ENCODE measurements at places on chromosomes 3 and 15.

GRCh38 chr3:158802409-158803268, 785 bp downstream of the MFSD1 start:
- no peak for DNase-seq

DNA sequence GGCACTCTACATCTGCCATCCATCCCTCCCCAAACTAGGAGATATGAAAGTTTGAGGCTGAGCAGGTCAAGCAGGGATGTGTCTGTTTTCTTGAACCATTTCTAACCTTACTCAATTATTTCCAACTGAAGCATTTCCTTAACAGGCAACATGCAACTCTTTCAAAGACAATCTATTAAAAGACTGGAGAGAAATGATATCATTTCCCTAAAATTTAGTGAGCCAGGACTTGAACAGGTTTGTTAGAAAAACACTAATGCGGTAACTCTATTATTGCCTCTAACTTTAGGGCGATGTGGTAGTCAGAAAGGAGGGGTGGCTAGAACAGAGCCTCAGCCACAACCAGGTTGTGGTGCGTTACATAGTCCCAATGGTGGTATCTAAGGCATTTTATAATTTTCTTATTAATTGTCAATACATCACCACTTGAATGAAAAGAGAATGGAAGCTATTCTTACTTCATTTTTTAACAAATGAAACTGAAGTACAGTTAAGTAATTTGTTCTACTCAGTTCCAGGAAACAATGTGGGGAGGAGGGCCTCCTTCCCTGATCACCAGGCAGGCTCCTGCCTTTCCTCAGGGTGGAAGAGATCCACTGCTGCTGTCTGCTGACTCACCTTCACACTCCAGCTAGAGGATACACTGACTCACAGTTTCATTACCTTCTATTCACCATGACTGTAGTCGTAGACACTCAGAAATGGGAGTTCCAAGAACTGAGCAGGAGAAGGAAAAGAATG, 22.8 kb downstream of the MYO1E start:
- DNase-seq, result peak; percentile 94

DNA sequence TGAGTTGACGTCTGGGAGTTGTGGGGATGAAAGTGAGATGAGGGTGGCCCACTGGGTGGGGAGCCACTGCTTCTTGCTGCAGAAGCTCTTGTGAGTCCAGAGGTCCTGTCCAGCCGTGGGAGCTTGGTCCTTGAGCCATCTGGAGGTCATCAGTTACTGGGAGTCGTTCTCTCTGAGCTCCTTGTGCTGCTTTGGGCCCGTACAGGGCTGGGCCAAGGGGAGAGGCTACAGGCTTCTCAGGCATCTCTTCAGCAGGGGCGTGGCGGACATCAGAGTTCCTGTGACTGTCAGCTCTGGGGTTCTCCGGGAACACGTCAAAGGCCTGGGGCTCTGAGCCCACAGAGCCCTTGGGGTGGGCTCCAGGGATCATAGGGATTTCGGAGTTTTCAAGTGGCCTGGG, 2.6 kb downstream of the PRRT3 start:
- DNase-seq, result no peak

DNA sequence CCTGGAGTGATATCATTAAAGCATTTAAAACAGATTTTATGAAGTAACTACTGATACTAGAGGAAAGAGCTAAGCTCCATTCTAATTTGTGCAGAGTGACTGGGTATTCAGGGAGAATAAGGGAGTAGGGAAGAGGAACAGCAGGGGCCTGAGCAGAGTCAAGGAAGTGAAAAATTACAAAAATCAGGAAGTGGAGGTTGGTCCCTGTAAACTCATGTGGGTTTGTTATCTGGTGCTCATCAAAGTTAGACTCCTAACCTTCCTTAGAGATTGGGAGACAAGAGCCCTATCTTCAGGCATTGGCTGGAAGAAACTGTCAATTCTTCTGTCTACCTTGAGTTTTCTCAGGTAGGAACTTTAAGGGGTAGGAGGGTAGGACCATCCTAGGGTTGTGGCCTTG, 82.5 kb downstream of the NEK11 start:
- no peak for DNase-seq

DNA sequence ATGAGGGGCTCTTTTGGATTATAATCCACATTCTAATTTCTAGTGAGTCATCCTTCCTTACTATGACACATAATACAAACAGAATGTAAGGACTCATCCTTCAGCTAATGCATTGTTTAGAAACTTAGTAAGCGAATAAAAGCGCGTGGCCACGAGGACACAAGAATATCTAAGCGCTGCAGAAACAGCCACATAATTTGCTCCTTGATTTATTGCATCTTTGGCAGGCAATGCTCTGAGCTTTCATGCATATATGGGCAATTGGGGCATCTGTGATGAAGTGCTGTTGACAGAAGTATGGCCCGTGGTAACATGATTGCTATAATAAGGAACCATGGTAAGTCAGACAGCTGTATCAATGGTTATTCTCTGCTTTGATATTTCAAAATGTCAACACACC, 191.3 kb upstream of the ZNF385D start:
- DNase-seq, result peak; percentile 85

DNA sequence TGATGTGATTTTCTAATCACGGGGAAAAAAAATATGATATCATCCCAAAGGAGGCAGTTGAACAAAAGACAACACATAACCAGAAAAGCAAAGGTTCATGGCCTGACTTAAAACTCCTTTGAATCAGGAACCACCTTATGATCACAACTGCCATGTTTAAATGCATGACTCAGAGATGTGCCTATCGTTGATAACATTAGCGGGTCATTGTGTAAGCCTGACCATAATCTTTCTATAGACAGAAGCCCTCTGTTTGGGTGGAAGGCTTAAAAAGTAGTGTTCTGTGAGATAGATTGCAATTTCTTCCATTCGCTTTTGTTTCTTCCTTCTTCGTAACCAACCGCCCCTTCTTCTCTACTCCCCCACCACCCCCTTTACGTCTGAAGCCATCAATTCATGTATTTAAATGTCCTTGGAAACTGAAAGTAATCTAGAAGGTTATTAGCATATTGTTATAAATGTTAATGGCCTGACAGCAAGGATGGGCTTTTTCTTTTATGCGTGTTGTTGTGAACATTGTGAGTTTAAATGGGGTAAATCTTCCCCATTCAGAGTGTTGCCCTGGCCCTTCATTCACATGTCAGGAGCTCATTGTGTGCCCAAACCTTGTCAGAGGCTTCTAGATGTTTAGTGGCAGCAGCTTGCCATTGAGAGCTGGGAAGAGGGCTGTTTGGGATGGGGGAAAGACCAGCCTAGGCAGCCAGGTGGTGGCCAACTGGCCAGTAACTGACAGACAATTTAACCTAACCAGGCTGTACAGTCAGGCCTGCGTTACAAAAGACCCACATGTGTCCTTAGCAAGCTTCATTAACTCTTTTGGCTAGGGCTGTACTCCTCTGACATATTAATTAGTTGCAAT, 64.5 kb downstream of the EPHA3 start:
- DNase-seq, result no peak

- DNase-seq, result no peak
Observed at GRCh38 chr15:70030851-70031250, 66.9 kb downstream of the TLE3 start.

DNA sequence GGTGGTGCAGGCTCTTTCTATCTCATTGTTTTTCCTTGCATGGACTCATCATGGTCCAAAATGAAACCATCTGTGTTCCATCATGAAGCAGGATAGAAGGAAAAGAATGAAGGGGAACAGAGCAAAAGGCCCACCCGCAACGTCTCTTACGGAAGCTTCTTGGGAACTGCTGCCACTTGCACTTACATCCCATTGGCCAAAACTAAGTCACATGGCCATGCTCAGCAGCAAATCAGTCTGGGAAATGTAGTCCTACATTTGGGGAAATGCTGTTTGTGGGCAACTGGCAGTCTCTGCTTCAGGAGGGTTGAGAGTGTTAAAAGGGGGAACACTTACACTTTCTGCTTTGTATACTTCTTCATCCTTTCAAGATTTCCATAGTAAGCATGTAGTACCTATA, 191.6 kb downstream of the SV2B start:
- no peak for DNase-seq

GRCh38 chr3:188827576-188827975, 344.2 kb upstream of the TPRG1 start:
- DNase-seq, result no peak

GRCh38 chr3:183897606-183898005, 12.9 kb upstream of the PARL start:
- no peak for DNase-seq
